ENCODE measurements at places on chromosomes 5 and 9.
A peak's percentile ranks its signal among the peaks of the same experiment; 100 is the strongest.

DNA sequence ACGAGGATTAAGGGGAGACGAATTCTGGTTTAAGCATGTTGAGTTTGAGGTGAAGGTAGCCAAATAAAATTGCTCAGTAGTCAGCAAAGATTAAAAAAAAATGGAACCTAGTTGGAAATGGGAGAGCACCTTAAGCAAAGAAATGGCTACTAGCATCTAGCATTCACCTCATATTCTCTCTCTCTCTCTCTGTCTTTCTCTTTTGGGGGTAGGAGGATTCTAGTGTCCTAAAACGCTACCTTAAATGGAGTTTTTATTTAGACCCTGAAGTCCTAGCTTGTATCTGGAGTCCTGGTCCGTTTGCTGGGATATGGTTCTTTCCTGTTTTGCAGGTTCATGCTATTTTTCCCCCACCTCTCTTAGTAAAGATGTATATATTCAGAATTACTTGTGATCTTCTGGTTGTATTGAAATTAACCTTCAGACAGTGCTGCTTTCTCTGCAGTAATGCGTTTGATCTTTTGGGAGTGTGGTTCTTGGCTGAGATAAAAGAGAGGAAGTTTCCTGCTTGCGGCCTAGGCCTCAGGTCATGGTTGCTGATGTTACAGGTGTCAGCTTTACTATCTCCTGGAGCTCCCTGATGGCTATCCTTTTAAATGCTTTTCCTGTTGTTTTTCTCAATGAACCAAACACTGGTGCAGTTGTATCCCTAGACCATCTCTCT is 8.0 kb downstream of the TGFBR1 start:
- no peak for DNase-seq

DNA sequence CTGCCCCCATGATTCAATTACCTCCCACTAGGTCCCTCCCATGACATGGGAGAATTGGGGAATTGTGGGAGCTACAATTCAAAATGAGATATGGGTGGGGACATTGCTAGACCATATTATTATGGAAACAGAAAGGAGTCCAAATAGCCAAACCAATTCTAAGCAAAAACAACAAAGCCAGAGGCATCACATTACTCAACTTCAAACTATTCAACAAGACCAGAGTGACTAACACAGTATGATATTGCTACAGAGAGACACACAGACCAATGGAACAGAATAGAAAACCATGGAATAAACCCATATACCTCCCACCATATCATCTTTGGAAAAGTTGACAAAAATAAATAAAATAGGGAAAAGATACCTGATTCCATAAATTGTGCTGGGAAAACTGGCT is 710.5 kb upstream of the CDH9 start:
- DNase-seq, result peak; percentile 10

DNA sequence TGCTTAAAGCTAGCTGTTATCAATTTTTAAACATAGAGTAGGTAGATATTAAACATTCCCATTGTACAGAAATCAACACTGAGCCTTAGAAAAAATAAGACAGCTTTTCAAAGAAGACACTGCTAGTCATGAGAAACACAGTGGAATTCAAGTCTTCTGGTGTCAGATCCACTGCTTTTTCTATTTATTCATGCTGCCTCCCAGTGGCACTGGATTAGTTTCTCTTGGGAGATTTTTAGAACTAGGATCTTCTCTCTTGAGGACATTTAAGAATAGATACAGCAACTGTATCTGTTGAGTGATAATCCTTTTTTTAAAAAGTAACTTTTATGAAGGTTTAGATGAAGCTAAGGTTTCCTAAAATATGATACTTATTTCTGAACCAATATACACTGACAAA is 1635.4 kb upstream of the C9orf72 start:
- no peak for DNase-seq

DNA sequence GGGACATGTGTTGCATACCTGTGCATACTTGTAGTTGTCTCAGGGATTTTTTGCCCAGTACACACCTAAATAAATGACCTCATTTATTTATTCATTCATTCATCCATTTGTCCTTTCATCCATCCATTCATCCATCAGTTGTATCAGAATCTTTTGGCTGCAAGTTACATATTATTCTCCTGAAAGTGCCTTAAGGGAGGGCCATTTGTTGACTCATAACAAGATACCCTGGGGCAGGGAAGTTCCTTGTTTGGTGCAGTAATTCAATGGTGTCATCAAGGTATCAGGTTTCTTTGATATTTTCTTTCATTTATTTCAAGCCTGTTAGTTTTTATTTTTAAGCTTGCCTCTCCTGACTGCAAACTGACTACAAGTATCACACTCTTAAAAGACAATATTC is 597.9 kb upstream of the TLE4 start:
- DNase-seq, result peak; percentile 61

DNA sequence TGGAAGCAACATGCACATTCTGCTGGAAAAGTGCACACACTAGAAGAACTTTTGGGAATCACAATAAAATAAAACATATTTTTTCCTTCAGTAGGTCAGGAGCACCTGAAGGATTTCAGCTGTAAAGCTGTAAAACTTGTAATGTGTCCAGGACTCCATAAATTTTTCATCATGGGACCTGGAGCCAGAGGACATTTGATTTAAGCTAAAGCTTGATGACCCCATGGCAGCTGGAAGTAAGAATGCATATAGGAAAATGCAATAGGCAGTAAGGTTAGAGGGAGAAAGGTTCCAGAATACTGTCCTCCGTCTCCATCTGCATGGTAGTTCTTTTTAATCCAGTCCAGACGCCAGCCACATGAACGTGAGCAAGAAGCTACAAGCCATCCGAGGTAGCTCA is 166.0 kb downstream of the ADAMTSL1 start:
- DNase-seq, result no peak

- no peak for DNase-seq
Observed at GRCh38 chr5:75600535-75600934, 10.7 kb upstream of the ANKDD1B start.

GRCh38 chr5:36878392-36879082 is 2.0 kb downstream of the NIPBL start:
- DNase-seq, result peak; percentile 67

GRCh38 chr5:76819851-76820525 is 1.2 kb downstream of the F2RL1 start:
- no peak for DNase-seq

- DNase-seq, result no peak
Observed at GRCh38 chr9:6068983-6069382, 53.6 kb upstream of the RANBP6 start.

- no peak for DNase-seq
Observed at GRCh38 chr5:57495285-57496086, 12.9 kb upstream of the ACTBL2 start.

GRCh38 chr9:1979741-1980367 is 35.3 kb upstream of the SMARCA2 start:
- peak; percentile 90 for DNase-seq

DNA sequence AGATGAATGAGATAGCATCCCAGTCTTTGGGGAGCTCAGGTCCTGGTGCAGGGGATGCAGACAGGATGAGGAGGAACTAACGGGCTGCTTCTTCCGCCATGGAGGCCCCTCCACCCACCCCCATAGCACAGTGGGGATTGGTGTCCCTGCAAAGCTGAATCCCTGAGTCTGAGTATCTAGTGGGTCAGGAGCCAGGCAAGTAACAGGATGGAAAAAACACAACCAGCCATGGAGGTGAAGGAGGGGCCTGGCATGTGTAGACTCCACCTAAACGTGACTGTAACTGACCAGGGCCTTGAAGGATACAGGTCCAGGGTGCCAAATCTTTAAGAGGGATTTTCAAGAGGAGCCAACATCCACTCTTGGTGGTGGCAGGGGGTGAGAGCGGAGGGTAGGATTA is 327.8 kb upstream of the MSX2 start:
- DNase-seq, result no peak

DNA sequence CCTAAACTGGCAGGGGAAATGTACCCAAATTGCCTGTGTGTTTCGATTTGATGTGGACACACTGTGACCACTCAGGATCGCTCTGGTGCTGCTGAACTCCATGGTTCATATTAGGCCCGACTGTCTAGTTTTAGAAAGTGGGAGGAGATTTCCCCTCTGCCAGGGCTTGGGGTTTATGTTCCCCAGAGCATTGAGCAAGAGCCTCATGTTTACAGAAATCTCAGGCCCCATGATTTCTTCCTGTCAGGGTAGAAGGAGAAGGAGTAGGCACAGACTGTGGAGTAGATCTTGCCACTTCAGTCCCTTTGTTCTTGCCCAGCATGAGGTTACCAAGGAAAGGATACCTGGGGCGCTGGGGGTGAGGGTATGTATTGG is 40.8 kb upstream of the GLRX start:
- peak; percentile 57 for DNase-seq

DNA sequence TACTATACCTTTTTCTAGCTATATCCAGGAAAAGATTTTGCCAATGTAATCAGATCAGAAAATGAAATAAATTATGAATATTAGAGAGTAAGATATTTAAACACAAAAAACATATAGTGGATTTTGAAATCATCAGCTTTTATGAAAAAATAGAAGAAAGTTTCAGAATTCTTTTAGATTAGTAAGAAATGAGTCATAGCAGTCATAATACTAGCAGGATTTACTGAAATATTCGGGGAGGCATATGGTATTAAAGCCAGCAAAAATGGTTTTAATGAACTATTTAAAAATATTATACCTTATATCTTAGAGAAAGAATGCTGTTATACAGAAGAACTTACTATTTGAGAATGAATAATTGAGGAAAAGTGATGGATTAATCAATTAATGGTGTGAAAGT is 303.6 kb upstream of the NUDT12 start:
- peak; percentile 34 for DNase-seq

DNA sequence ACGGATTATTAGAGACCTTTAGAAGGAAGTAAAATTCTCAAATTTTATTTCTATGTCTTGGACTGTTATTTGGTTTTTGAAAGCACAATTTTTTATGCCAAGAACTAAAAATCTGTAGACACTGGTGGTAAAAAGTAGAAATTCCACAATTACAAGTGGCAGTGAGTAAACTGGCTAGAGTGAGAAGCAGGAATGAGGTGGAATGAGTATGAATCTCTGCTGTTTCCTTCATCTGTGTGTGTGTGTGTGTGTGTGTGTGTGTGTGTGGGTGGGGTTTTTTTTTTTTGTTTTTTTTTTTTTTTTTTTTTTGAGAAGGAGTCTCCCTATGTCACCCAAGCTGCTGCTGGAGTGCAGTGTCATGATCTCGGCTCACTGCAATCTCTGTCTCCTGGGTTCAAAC is 94.2 kb downstream of the TLE4 start:
- DNase-seq, result no peak

DNA sequence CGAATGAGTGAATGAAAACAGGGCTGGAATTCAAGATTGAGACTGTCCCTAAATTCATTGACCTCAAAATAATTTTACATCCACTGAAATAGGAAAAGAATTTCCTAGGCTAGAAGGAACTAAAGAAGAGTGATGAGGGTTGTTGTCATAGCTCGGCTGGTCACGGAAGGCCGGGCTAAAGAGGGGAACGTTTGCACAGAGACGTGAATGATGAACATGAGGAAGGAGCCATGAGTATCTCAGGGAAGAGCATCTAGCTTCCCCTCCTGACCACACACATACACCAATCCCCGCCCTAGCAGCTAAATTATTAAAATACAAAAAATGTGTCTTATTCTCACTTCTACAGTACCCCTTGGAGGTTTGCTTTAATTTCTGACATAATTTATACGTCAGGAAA is 124.4 kb upstream of the ABCA1 start:
- DNase-seq, result no peak

- DNase-seq, result no peak
Observed at GRCh38 chr5:158121678-158122077, 262.7 kb upstream of the CLINT1 start.

DNA sequence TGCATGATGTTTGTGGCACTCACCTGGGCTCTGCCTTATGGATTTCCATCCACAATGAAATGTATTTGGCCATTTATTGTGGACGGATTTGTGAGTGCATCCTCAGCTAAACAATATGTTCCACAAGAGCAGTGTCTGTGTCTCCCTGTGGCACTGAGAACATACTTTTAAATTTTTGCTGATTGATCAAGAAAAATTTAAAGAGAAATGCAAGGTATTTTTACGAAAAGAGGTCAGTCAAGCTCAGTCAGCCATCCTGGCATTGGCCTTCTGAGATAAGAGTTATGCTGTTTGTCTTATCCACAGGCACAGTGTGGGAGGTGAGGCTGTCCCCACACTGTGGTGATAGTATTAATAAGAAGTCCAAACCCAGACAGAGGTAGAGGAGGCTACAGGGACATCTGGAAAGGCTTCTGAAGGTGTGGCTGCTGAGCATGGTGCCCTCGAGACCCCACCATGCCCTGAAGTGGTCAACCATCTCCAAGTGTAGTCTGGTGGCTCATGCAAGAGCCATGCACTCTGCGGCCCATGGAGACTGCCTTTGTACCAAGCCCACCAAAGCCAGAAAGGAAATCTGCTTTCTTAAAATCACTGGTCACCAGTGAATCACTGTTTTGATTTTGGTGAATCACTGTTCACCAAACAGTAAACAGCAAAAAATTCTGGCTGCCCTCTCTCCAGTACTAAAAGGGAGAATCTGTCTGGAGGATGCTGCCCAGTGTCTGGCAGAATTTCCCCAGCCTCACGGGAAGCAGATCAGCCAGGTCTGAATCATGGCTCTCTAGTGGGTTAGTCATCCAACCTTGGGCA is 28.8 kb downstream of the SPOCK1 start:
- peak; percentile 97 for DNase-seq

GRCh38 chr9:21160178-21160577 is 6.3 kb downstream of the IFNA21 start:
- peak; percentile 35 for DNase-seq

DNA sequence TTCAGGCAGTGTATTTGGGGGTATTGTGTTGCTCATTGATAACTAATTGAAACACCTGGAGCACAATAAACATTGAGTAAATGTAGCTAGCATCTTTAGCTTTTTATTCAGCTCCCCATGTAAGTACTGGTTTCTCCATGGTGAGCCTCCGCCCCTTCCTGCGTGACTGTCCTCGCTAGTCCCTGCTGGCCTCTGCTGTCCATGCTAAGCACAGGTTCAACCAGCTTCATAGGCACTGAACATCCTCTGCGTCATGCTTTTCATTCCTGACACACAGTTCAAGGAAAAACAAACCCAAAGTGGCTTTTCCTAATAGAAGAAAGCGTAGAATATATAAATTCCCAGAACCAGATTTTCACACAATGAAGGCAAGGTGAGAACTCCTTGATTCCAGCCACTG is 27.3 kb upstream of the DAP start:
- DNase-seq, result no peak

DNA sequence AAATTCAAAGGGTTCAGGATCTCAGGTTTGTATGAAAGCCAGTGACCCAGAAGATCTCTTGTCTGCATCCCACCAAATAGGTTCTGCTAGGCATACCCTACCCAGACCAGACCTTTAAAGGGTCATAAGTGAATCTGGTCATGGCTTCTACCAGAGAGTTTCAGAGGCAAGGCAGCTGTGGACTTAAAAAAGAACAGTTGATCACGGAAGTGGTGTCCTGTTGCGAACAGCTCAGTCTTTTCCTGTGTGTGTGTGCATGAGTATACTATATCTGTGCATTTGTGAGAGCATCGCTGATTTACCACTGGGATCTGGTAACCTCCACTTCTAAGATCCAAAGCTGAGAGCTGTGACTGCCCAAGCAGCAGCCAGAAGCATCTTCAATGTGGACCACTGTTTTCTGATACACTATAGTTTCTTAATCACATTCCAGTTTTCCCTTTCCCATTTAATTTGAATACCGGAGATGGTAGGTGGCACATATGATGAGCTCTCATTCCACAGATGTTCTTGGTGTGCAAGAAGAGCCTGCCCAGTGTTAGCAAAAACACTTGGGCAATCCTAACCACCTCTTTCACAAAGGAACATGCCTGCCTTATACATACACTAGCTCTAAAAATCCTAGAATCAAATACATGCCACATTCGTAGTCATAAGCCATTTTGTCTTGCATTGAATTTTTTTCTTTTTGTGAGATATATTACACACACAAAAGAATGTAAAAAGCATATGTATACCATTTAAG is 36.2 kb upstream of the OR2S2 start:
- DNase-seq, result no peak

Measured in fibroblast of skin of right biceps (primary cell).